ENCODE measurements at places on chromosomes 1 and 21.

DNA sequence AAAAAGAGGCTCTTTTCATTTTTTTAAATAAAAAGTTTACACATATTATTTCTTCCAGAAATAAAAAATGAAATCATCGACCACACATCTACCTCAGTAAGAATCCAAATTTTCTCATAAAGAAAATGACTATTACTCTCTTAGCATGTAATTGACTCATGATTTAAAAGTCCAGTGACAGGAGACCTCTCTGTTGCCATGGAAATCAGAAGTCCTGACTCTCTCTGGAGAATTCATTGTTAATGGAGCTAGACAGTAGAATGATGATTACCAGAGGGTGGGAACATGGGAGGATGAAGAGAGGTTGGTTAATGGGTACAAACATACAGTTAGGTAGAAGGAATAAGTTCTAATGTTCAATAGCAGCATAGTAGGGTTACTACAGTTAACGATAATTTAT is 5.0 kb upstream of the CLCA4 start:
- no peak for DNase-seq

DNA sequence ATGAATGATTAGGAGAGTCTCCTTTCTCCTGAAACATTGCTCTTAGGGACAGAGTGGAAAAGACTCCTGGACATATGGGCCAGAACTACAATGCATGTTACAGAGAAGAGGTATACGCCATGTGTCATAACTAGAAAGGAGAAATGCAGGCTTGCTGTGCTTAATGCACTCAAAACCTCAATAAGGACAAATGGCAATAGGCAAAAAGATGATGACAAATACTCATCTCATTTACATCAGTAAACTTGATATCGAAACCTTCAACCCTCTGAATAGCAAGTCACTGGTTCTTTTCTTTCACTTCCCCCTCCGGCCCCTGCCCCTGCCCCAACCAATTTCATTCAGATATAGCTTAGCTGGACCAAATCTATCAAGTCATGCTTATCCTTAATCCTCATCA is 1.9 kb upstream of the GPR88 start:
- no peak for DNase-seq

DNA sequence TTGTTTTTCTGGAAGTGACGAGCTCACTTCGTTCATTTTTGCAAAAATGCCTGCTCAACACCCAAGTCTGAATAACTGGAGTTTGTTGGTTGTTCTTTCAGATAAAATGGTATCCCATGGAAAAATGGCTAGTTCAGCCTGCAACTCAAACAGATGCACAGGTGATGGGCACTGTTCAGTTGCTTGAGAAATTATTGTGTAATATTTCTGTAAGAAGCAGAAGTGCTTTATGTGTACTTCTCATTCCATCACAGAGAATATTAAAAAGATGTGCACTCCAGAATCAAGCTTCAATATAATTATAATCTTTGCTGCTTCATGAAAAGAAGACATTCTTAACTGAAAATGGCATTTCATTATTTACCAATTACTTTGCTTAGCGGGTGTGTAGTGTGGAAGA is 9.1 kb downstream of the SYT2 start:
- no peak for DNase-seq

GRCh38 chr1:188735567-188735966 is 1742.1 kb downstream of the BRINP3 start:
- no peak for DNase-seq

GRCh38 chr21:33755354-33755753 is 113.1 kb downstream of the ITSN1 start:
- no peak for DNase-seq

GRCh38 chr1:48493970-48494769 is 22.2 kb upstream of the SPATA6 start:
- DNase-seq, result peak; percentile 68

GRCh38 chr21:31847761-31848160 is 25.1 kb upstream of the HUNK start:
- no peak for DNase-seq

DNA sequence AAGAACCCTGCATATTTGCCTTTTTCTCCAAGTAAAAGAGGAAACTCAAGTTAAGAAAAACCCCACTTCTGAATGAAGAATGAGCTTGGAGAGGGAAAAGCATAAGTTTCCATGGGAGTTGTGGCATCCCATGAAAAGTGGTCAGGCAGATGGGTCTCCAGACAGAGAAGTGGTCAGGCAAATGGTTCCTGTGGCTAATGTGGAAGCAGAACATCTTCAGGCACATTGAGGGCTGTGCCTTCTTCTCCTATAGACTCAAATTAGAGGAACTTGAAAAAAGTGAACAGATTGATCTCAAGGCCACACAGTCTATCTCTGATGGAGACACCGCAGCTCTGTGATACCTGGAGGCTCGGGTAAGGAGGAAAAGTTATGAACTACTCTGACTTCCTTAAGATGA is 55.7 kb upstream of the KIRREL1 start:
- no peak for DNase-seq

DNA sequence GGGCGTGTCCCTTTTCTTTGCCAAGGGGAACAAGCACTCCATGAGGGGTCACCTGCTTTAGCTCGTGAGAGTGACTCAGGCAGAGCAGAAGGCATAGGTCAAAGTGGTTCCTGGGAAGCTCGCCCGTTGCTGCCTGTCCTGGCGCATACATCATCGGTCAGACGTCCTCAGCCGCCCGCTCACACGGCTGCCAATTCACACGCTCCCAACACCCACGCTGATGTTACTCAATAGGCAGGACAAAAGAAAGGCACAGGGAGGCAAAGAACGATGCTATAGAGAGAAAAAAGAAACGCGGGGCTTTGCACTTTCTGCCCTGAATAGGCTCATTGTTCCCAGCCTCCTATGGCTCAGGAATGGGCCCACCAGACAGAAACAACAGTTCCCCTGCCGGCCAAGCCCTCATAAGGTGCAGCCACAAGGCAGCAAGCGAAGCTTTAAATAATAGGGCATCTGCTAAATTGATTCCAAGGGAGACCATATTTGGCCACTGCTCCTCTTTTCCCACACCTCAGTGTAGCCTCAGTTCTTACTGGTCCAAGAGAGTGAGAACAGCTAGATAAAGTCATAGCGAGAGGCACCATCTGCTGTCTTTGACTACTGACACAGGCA is 38.7 kb downstream of the VTCN1 start:
- DNase-seq, result peak; percentile 99

DNA sequence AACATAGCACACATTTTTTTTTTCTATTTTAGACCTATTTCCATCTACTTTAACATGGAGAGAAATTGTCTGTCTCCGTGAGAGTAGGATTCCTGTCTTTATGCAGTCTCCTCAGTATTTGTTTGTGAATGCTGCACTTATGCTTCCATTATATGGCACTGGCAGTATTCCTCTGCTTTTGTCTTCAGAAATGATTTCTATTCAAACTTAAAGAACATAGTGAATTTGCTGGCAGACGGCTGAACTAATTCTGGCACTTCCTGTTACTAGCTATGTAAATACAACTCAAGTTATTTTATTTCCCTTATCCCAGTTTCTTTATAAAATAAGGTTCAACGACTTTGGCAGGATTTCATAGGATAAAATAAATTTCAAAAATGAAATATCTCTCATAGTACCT is 45.3 kb downstream of the KCTD3 start:
- no peak for DNase-seq

- DNase-seq, result peak; percentile 44
Measured at GRCh38 chr1:156493154-156493631, 7.4 kb downstream of the MEF2D start.

- DNase-seq, result no peak
Measured at GRCh38 chr1:13510499-13510898, 3.3 kb downstream of the LRRC38 start.

GRCh38 chr1:39381839-39382238 is 109.6 kb upstream of the BMP8A start:
- DNase-seq, result no peak

DNA sequence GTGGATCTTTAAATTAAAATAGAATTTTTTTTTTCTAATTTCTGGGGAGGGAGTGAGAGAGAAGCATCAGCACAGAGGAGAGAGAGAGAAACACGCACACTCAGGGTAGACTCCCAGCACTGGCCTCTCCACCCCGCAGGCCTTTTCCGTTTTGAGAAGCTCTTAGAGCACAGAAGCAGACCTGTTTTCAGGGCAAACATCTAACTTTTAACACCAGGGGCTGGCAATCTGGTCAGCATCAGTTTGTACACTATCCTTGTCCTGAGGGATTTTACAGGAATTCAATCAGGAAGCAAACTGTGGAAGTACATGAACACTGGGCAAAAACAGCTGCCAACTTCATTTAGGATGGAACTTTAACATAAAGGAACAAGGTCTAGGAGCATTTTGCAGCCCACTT is 117.9 kb upstream of the ESRRG start:
- DNase-seq, result no peak

GRCh38 chr1:213245260-213245910 is 194.3 kb downstream of the RPS6KC1 start:
- no peak for DNase-seq

DNA sequence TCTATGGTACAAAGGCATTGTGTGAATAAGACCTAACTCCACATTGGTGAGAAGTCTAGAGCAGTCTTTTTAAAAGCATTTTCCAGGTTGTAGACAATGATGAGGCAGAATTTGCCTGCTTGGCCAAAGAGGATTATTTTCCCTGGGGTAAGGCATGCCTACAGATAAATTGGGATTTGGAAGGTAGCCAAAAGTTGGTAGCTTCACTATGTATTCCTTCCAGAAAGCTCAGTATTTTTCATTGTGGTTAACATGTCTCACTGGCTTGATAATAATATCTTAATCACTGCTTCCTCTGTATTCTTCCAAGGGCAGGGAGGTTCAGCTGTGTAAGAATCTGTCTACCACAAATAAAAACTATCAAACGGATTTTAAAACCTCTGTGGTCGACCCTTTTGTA is 590.8 kb upstream of the PRMT6 start:
- DNase-seq, result no peak

- no peak for DNase-seq
Measured at GRCh38 chr21:41965461-41966013, 11.7 kb upstream of the C2CD2 start.

DNA sequence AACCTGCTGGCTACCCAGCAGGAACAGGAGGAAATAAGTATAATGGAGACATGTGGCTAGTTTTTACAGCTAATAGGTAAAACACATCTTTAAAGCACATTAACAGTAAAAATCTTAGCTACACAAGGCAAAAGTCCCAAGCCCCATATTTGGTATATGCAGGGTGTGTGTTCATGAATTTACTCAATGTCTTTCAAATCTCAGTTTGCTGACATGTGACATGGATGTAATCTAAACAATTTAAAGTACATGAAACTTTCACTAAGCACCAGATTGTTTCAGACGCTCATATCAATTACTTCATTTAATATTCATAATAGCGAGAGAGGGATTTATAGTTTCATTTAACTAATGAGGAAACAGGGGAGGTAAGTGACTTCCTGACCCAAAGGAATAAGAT is 3.9 kb downstream of the TACSTD2 start:
- no peak for DNase-seq

DNA sequence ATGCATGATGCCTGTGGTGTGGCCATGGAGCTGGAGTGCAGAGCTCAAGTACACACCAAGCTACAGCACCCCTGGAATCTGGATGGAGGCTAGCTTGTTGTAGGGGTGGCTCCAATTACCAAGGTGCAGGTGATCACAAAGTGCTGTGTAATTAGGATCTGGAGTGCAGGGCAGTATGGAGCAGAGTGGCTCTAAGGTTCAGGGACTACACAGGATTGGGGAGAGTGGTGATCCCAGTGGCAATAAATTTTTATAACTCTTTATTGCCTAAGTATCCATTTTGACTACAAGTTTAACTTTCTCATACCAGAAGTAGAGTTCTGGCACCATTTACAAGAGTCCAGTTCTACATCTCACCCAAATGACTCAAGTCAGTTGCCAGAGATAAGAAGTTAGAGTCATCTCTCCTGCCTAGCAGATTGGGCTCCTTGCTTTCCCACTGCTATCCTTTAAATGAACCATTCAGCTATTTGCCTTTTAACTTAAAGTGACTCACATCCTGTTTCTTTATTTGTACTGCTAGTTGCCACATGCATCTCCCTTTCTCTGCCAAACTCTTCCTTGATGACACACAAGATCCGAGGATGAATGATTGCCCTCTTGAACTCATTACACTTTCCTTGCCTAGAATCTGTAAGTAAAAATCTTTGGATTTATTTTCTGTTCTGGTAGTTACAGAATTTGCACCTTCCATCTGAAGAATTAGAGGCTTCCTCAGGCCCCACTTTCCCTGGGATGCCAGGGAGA is 427.2 kb downstream of the KCNT2 start:
- peak; percentile 67 for DNase-seq

GRCh38 chr1:37284053-37284452 is 190.3 kb upstream of the ZC3H12A start:
- no peak for DNase-seq

DNA sequence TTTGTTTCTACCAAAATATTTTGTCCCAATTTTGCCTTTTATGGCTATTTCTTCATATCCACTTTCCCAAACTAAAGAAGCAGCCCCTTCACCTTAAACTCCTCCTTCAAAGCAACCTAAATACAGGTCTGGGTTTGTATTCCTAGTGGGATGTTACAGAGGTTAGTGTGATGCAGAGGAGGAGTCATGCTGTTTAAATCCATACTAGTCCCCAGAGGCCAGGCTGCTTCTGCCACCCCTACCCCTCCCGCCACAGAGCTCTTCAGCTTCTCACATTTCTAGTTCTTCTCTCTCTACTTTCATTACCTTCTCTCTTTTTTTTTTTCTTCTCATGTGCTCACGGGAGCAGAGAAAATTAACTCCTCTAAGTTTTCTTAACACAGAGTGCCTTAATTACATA is 29.3 kb downstream of the SELL start:
- no peak for DNase-seq

DNA sequence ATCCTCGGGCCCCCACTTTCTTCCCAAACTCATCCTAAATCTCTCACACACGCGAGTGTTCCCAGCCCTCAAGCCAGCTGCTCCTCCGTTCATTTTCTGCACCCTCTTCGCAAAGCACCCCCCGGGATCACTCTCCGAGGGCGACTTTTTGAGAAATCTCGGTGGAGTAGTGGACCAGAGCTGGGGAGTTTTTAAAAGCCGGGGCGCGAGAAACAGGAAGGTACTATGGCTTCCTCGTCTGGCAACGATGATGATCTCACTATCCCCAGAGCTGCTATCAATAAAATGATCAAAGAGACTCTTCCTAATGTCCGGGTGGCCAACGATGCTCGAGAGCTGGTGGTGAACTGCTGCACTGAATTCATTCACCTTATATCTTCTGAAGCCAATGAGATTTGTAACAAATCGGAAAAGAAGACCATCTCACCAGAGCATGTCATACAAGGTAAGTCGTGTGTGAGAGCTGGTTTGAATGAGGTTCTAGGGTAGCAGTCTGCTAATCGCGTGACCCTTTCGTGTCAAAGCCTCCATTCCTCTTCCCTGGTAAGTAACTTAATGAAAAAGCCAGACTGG is 800 bp downstream of the DR1 start:
- no peak for DNase-seq
